HEK293T (cell line): ENCODE measurements at places on chromosomes 12 and 14.
A peak's percentile ranks its signal among the peaks of the same experiment; 100 is the strongest.

DNA sequence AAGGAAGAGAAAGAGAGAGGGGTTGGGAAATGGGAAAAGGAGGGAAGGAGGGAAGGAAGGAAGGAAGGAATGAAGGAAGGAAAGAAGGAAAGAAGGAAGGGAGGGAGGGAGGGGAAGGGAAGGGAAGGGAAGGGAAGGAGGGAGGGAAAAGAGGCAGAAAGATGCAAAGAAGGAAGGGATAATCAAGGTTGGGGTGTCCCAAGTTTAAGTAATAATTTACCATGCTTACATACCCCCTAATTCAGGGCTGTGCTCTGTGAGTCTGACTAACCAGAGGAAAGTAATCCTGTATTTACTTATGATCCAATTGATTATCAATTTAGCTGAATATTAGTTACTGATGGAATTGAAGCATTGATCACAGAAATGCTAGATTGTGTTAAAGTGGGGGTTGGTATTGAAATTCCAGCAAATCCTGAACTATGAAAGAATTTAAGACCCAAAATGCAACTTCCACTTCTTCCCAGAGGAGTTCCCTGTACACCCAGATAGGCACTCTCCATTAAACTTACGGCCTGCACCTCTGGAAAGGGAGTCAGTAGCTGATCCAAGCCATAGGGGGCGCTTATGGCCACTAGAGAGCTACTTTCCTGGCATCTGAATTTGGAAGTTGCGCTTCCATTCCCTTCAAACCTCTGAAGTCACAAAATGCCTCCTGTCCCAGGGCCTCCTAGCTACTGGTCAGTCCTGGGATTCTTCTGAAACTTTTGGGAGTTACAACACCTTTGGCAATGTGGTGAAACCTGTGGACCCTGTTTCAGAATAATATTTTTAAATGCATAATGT is 162.7 kb upstream of the PWP1 start:
- DNase-seq, result peak; percentile 26

- no peak for DNase-seq
Observed at GRCh38 chr12:22275843-22276242, 58.7 kb downstream of the ST8SIA1 start.

- no peak for DNase-seq
Observed at GRCh38 chr12:121581686-121582429, 1.0 kb upstream of the KDM2B start.

- no peak for DNase-seq
Observed at GRCh38 chr12:2854669-2855453, 2.0 kb downstream of the TEX52 start.

- DNase-seq, result no peak
Observed at GRCh38 chr14:24456980-24457379, 14.4 kb upstream of the SDR39U1 start.

DNA sequence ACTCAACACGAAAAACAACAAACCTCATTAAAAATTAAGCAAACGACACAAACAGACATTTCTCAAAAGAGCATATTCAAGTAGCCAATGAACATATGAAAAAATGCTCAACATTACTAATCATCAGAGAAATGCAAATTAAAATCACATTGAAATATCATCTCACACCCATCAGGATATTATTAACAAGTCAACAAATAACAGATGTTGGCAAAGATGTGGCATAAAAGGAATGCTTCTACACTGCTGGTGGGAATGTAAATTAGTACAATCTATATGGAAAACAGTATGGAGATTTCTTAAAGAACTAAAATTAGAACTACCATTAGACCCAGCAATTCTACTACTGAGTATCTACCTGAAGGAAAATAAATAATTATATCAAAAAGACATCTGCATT is 182.2 kb downstream of the KITLG start:
- no peak for DNase-seq

DNA sequence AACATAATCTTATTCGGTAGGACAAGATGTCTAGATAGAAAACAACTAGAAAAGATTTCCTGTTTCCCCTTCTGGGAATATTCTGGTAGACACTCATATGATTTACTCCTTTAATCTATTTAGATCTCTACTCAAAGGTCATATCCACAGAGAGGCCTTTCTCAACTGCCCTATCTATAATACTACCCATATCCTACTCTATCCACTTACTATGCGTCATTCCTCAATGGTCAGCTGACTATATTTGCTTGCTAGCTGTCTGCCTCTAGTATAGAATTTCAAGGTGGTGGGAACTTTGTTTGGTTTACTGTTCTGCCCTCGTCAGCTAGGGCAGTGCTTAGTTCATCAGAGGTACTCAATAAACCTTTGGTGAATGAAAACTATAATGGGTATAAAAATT is 157.8 kb upstream of the PKP2 start:
- DNase-seq, result no peak

- DNase-seq, result no peak
Observed at GRCh38 chr14:101961746-101962502, 2.4 kb upstream of the DYNC1H1 start.

DNA sequence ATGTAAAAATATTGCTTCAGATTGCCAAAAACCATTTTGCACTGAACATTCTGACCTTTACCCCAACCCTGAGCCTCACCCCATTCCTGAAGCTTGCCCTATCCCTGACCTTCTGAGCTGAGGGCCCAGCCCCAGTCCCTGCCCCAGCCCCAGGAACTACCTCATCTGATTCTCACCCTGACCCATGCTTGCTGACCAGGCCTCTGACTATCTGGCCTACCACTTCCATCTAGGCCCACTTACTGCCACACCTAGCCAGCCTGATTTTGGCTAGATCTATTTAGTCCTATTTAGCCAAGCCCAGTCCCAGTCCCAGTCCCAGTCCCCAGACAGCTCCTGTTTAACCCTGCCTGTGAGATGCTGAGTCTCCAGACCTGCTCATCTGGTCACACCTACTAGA is 33.6 kb downstream of the OR10P1 start:
- no peak for DNase-seq

DNA sequence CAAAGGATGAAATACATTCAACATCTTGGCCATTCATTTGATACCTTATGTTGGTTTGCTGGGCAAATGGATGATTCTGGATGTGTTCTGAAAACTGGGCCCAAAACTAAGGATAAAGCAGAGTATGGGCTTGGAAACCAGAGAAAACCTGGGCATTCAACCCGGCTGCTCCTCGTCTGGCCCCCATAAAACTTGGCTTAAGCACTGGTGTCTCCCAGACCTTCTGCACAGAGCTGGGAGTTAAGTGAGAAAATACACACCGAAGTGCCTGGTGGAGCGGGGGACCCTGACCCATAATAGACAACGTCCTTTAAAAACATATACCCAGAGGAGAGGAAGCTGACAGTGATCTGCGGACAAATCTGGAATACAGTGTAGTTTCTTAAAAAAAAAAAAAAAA is 112.5 kb downstream of the FOXN3 start:
- DNase-seq, result no peak

GRCh38 chr14:86310611-86311010 is 780.7 kb downstream of the FLRT2 start:
- DNase-seq, result no peak

DNA sequence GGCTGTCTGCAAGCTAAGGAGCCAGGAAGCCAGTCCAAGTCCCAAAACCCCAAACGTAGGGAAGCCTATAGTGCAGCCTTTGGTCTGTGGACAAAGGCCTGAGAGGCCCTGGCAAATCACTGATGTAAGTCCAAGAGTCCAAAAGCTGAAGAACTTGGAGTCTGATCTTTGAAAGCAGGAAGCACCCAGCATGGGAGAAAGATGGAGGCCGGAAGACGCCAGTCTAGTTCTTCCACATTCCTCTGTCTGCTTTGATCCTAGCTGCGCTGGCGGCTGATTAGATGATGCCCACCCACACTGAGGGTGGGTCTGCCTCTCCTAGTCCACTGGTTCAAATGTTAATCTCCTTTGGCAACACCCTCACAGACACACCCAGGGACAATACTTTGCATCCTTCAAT is 58.5 kb downstream of the CAPS2 start:
- DNase-seq, result no peak

DNA sequence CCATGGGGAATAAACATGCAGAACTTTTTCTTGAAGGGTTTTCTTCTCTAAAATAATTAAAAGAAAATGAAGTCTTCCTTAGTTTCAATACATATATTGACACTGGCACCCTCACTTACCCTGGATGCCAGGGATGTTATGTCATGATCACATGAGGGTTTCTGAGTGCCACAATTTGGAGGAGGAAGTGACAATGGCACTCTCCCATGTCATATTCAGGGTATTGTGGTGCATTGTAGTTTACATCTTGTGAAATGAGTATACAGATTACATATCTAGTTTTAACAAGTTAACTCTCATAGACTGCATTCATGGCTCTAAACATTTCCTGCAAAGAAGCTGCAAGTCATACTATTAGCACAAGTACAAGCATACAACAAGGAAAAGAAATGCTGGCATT is 37.7 kb downstream of the CCDC177 start:
- no peak for DNase-seq

DNA sequence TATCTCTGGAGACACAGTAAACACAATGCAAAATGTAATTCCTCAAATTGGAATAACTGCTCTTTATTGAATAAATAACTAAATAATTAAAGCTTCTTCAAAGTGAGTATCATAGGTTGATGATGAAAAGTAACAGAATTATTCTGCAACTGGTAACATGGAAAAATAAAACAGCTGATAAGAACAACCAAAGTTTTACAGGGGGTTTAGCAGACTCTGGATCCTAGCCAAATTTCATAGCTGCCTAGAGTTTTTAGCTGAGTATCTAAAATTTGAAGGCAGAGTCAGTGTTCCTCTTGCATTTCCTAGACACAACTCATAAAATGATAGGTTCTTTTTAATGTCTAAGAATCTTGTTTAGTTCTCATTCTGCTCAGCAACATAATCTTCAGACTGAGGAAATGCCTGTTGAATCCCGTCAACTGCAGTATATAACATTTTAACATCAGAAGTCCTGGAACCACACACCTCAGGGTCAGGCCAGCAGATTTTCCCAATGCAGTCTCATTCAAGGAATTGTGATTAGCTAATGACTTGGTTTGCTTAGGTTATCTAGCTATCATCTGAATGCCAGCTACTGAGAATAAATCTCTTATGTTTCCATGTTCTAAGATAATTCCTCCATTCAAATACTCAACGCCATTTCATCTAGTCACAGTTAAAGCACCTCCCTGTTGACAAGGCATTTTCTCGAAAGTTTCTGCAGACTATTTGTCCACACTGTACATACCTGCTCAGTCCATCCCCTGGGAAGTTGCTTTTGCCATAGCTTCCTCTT is 411.6 kb downstream of the BCAT1 start:
- DNase-seq, result no peak

- DNase-seq, result no peak
Observed at GRCh38 chr14:54550514-54550913, 16.4 kb upstream of the SAMD4A start.

GRCh38 chr12:26564391-26564790 is 268.6 kb downstream of the ITPR2 start:
- no peak for DNase-seq

DNA sequence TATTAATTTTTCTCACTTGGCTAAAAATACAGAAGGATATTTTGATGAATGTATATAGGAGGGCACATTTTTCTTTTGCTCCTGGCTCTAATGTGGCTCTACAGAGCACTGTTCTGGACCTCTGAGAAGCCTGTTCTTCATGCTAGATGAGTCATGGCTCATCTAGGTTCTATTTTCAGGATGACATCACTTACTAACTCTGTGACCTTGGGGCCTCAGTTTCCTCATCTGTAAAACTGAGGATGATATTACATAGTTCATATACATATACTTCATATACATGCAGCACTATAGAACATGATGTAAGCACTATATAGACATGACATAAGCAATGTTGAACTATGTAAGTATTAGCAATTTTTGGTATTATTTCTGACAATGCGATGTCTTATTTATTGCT is 35.8 kb downstream of the SOCS2 start:
- no peak for DNase-seq

- DNase-seq, result no peak
Observed at GRCh38 chr12:1794440-1795090, 25.8 kb upstream of the LRTM2 start.

GRCh38 chr12:119235197-119235751 is 56.5 kb downstream of the HSPB8 start:
- peak; percentile 18 for DNase-seq
